EL (cell line): ENCODE measurements at places on chromosomes 1 and 21.
A peak's percentile ranks its signal among the peaks of the same experiment; 100 is the strongest.

DNA sequence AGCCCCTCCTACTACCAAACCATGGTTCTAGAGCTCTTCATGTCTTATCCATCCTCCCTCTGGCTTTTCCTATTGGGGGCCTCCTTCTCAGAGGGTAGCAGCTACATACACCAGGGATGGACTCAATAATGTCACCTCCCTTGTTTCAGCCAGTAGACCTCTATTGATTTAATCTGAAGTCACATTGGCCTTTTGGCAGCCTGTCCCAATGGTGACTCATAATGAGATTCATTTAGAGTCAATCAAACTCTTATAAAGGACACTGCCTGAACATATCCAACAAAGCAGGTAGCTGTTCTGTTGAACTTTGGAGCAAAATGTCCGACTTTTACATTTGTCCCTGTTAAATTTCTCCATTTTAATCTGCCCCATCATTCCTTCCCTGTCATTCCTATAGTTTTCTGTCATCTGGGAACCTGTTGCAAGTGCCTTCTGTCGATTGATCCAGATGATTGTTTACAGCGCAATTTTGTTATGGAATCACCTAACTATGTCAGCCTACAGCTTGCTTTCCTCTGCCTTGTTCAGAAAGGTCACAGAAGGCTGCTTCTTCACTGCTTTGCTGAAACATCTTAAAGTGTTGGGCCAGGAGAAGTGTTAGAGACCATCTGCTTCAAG is 105.9 kb downstream of the ETS2 start:
- no peak for DNase-seq

GRCh38 chr21:44337941-44338895 is 972 bp downstream of the CFAP410 start:
- DNase-seq, result peak; percentile 46

GRCh38 chr1:204662530-204662929 is 23.0 kb downstream of the LRRN2 start:
- DNase-seq, result no peak

DNA sequence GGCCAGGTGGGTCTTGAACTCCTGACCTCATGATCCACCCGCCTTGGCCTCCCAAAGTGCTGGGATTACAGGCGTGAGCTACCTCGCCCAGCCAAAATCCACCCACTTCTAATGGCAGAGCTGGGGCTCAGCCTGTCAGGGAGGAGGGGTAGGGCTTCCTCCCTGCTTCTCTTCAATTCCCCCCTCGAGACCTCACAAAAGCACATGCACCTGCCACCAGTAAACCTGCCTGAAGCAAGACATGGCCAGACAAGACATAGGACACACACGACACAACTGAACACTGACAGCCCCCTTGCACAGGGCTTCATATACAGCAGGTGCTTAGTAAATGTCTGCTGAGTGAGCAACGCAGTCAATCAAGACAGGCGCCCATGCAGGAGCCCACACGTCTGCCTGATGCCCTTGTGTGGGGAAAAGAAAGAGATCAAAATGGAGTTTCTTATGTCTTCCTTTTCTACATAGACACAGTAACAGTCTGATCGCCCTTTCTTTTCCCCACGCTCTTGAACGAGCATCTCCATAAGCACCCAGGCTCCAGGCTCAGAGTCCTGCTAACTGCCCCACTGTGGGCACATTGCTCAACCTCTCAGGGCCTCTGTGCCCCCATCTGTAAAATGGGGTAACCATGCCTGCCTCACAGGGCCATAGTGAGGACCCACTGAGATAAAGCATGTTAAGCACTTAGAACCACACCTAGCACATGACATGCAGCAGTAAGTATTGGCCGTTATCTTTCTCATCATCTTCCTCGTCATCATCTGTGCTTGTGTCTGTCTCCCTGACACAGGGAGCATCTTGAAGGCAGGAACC is 8.8 kb downstream of the SDC3 start:
- DNase-seq, result no peak

DNA sequence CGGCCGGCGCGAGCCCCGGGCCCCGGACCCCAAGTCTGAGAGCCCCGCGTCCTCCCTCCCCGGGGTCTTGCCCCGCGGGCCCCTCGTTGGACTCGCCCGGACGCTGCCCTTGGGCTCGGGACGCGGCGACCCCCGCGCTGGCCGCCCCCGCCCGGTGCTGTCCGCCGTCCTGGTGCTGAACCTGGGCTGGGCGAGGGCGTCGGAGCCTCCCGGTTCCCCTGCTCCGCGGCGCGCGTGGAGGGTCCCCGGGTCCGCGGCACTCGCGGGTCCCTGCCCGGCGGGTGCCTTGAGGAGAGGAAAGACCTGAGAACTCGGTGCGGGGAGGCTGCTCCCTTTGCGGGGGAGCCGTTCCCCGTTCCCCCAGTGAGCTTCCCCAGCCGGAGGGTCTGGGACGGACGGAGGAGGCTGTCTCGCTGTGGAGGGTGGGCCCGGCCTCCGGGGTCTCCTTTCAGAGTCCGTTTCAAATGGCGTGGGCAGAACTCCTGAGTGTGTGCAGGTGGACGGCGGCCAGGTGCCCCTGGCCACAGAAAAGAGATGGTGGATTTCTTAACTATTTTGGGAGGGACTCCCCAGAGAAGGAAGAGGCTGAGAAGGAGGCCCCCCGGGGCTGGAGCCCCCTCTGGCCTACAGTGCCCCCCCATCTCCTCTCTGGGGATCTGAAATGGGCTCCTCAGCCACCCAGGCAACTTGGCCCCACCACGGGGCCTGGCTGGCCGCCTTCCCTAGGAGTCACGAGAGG is 595 bp downstream of the GABRD start:
- DNase-seq, result no peak
